ENCODE measurements at places on chromosomes 1 and 21. TPM values are rescaled to one million over a fixed set of nuclear protein-coding genes. Genes with fewer than 3 reads are reported as not detected.

Gene SLFNL1
- under 0.01 TPM for total RNA-seq

Gene NT5C1A
- total RNA-seq, result not detected

Gene CFAP57
- 0.15 TPM for total RNA-seq

Gene CD101
- not detected for total RNA-seq

Gene MYOG
- not detected for total RNA-seq

Gene G0S2
- total RNA-seq, result 63.6 TPM

Gene ORC1
- 13.1 TPM for total RNA-seq

Gene PALMD
- total RNA-seq, result not detected

Gene OR10J1
- total RNA-seq, result not detected

Gene CFHR3
- total RNA-seq, result not detected

Gene GOLPH3L
- 13.1 TPM for total RNA-seq

Gene IL12RB2
- not detected for total RNA-seq

Gene ADAM30
- total RNA-seq, result not detected

Gene APOBEC4
- not detected for total RNA-seq

Gene CFAP45
- 0.30 TPM for total RNA-seq

Gene DENND2D
- 2.1 TPM for total RNA-seq

Gene NVL
- 26.0 TPM for total RNA-seq

Gene GJA5
- total RNA-seq, result not detected

Gene CRYZL1
- total RNA-seq, result 14.1 TPM

Gene CTPS1
- 25.6 TPM for total RNA-seq

Gene TTC39A
- total RNA-seq, result 0.30 TPM

Gene CFHR2
- total RNA-seq, result not detected

Gene PTPN22
- total RNA-seq, result 0.45 TPM

Gene COL8A2
- 1.3 TPM for total RNA-seq
